ENCODE measurements at places on chromosomes 12 and 14.
A peak's percentile ranks its signal among the peaks of the same experiment; 100 is the strongest.

DNA sequence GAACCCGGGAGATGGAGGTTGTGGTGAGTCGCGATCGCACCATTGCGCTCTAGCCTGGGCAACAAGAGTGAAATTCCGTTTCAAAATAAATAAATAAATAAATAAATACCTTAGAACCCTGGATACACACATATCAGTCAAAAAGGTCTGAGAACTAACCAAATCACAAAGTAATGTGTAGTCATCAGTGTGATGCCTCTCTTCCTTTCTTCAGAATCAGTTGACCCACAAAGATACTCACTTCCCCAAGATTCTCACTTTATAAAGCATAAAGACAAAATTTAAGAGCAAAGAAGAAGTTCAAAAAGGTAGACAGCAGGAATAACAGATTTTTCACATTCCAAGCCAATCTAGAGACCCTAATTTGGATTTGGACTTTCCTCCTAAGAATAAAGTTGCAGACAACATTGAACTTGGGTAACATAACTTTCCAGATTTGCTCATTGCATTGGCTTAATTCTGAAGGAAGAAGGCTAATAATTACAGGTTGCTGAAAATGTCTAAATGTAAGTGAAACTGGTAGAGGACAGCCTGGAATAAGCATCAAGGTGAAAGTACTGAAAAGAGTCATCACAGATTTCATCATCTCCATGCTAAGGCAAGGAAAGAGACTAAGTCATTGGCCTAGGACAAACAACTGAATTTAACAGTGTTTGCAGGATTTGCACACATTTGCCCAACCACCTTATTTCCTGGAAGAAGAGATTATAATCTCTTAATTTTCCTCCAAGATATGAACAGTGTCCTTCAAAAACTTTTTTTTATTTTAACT is 17.4 kb downstream of the TMED10 start:
- DNase-seq: no peak

DNA sequence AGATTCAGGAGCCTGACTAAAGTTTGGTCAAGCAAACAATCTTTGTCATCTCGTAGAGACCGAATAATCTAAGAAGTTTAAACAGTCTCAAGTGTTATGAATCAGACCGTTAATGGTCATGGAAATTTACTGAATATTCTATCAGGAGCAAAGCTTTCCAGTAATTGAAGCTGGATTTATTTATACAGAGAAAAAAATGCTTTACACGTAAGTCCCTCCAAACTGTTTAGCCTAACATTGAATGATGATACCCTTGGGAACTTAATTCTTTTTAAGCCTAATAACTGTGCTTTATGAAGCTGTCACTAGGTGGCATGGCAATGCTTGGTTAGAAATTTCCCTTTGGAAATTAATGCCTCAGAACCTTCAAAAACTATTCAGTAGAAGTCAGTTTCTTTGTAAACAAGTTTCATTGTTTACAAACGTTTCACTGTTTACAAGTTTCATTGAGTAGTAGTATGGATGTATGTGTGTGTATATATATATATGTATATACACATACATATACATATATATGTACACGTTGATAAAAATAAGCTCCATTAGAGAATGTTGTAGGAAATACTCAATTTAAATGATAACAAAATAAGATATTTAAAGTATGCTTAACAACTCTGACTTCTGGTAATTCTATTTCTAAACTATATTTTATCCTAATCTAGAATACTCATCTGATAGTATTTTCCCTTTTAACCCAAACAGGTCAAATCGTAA is 32.1 kb downstream of the DEPDC4 start:
- peak; percentile 1 for DNase-seq

GRCh38 chr14:41062826-41063225 is 543.9 kb upstream of the LRFN5 start:
- DNase-seq: no peak

GRCh38 chr12:103572312-103573045 is 14.6 kb upstream of the STAB2 start:
- DNase-seq: no peak

DNA sequence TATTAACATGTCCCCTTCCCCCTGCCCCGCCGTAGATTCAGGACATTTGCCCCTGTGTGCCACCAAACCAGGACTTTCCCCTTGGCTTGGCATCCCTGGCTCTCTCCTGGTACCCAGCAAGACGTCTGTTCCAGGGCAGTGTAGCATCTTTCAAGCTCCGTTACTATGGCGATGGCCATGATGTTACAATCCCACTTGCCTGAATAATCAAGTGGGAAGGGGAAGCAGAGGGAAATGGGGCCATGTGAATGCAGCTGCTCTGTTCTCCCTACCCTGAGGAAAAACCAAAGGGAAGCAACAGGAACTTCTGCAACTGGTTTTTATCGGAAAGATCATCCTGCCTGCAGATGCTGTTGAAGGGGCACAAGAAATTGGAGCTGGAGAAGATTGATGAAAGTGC is 28.9 kb downstream of the HRK start:
- no peak for DNase-seq

DNA sequence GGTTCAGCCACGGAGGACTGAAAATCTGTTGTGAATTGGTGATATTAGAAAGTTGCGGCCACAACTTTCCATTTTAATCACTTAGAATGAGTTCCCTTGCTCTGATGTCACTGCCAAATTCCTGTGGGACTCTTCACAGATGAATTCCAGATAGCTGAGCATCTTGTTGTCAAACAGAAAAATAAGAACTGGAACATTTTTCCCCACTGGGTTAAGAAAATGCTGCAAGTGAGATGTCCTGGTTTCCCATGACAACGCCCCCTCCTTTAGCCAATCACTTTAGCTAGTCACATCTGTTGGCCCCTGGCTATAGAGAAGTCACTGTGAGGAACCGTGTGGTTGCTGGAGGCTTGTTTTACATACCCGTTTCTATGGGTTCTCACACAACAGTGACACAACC is 135.9 kb downstream of the KTN1 start:
- no peak for DNase-seq

GRCh38 chr12:82082501-82082900 is 275.7 kb downstream of the CCDC59 start:
- no peak for DNase-seq

DNA sequence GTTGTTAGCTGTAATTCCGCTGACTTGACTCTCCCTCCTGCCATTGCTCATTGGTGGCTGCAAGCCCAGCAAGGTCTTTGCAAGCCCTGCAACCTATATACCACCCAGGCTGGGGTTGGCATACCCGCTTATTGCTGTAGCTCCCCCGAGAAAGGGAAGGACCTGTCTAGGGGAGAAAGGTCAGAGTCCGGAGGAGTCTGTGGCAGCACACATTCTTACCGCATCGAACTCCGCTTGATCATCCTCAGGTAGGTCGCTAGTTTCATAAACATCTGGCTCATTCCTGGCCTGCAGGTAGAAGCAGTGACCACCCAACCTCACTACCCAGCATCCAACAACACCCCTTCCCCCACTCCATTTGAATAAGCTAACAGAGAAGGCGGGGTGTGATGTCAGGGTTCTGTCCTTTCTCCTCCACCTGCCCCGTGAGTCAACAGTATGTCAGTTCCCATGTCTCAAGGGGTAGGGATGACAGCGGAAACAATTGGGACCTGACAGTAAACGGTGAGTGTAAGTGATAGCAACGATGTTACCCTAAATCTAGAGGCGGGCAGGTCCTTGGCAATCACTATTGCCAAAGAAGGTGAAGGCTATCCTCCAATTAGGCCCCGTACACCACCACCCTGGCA is 1.1 kb downstream of the DCTN2 start:
- DNase-seq: peak; percentile 65

Measured in SHP77 (cell line).